ENCODE measurements at places on chromosomes 5 and 9. TPM values are rescaled to one million over a fixed set of nuclear protein-coding genes. Genes with fewer than 3 reads are reported as not detected.
A peak's percentile ranks its signal among the peaks of the same experiment; 100 is the strongest.

GRCh38 chr5:32098890-32099310, 75.2 kb downstream of the GOLPH3 start:
- no peak for DNase-seq

DNA sequence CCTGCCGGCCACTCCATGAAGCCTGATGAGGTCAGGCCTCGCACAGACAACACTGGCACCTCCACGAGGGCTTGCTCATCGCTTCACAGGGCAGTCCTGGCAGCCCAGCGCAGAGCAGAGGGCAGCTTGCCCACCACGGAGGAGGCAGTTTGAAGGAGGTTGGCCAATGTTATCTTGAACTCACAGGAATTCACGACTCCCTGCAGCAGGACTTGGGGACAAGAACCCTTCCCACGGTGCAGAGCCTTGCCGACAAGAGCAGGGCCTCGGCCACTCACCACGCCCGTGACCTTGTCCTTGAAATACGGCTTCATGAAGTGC, 5.0 kb downstream of the SNAPC4 start:
- no peak for DNase-seq

DNA sequence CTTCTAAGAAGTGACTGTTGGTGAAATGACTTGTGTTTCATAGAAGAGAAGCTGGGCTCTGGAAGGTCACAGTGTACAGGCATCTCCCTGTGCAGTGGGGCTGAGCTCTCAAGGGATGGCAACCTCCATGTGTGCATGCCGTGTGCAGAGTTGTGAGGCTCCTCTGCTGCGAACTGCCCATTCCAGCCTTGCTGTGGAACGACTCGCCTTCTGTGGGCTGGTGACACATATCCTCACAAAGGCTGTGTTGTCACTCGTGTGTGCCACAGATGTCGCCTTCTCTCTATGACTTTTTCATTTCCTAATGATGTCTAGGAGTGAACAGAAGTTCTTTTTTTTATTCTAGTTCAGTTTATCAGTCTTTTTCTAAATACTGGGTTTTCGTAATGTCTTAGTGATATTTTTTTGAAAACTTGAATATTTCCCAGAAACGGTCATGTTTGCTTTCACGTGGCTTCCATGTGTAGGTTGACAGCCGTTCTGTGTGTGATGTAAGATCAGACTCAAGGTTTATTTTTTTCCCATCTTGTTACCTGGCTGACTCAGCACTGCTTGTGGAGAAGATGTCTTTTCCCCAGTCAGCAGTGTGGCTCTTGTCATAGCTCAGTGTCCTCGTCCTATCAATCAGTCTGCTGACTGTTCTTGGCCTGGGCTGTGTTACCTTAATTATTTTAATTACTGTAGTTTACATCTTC, 57.3 kb upstream of the CACNA1B start:
- no peak for DNase-seq

GRCh38 chr9:98215271-98215670, 22.8 kb upstream of the CORO2A start:
- DNase-seq, result no peak

GRCh38 chr5:114311968-114312367, 49.9 kb upstream of the KCNN2 start:
- no peak for DNase-seq

DNA sequence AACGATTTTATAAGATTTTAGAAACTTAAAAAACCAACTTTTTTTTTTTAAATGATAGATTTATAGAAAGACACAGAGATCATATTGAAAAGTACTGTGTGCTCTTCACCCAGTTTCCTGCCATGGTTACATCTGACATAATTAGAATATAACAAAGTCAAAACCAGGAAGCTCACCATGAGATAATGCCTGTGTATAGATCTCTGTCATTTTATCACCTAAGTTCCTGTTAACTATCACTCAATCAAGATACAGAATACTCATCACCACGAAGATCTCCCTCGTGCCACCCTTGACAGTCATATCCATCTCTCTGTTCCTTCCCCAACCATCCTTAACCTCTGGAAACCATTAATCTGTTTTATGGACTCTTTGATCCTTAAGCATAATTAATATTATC, 39.1 kb downstream of the POC5 start:
- no peak for DNase-seq

DNA sequence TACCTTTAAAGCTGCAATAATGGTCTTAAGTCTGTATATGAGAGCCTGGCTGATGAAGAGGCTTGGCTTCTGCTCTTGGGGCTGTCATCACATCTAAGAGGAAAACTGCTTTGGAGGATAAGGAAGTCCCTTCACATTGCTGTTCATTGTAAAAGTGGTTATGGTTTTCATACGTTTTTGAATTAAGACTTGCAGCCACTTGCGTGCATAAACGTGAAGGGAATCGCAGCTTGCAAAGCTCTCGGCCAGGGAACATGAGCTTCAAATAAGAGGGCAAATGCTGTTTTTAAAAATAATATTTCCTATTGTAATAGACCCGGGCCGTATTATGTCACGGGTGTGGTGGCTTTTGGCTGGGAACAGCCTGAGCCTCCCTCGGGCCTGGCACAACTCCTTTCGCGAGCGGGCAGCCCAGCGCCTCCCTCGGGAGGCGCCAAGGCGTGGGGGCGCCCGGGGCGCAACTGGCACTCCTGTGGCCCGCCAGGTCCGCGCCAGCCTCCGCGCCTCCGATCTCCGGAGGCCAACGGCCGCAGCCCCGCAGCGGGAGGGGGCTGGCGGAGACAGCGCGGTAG, 538 bp upstream of the ARHGEF28 start:
- DNase-seq, result no peak

GRCh38 chr5:39175273-39175955, 43.9 kb downstream of the FYB1 start:
- DNase-seq, result peak; percentile 38

- no peak for DNase-seq
These were observed 110.9 kb downstream of the LIFR start for GRCh38 chr5:38445374-38446028.

DNA sequence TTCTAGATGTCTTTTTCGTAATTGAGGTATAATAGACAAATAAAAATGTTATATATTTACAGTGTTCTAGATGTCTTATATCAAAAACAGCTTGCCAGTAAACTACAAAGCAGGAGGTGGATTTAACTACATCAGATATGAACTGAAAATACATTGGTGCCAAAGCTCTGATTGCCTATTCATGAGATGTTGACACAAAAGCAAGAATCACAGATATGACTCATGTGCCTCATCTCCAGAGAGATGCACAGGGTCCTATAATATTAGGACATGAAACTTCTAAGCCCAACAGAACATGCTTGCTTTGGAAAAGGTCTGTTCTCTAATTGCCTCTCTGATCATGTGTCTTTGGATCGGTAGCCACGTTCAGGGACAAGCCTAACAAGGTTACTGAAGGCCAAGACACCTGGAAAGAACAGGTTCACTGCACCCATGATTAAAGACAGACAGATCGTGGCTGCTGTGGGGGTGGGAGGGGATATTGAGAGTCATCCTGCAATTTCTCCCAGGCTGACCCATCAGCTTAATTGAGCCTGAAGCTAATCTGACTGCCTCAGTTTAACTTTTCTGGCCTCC, 16.8 kb downstream of the ABCA1 start:
- no peak for DNase-seq

DNA sequence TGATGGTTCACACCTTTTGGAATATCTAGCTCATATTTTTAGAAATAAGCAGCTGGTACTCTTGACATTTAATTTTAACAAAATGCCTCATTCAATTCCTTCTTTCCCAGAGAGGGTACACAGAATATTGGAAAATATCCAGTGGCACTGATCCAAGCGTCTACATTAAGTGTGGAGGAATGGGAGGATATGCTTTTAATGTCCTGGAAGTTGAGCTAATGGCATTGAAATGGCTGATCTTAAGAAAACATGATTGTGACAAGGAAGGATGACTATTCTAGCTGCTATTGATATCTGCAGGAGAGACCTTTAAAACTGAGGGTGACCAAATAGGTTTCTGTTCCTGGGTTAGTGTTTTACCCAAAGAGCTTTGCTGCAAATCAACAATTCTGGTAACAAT, 30.0 kb downstream of the ZNF366 start:
- no peak for DNase-seq

GRCh38 chr5:60809891-60810425, 34.1 kb downstream of the ELOVL7 start:
- DNase-seq, result no peak

DNA sequence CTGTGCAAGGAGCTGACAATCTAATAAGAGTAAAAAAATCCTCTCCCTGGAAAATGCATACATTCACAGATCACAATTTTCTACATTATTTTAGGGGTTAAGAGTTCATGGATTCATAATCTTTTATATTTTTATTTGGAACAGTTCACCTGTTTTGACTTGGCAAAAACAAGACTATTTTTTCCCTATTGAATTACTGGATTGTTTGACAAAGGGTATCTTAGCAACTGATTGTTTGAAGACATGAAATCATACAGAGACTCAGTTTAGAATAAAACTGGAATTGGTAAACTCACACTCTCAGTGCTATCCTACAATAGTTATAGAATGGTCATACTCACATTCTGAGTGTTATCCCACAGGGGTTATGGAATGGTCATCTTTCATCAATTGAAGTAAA, 358.2 kb upstream of the PTGER4 start:
- no peak for DNase-seq

GRCh38 chr9:92614123-92614510, 55.8 kb downstream of the IPPK start:
- DNase-seq, result no peak

- DNase-seq, result peak; percentile 11
These were observed 27.2 kb downstream of the MAML1 start for GRCh38 chr5:179759581-179760551.

The EXOSC2 gene
- total RNA-seq, result 116 TPM

The PCDH12 gene
- total RNA-seq, result 0.65 TPM
